ENCODE measurements at places on chromosomes 4 and X. TPM values are rescaled to one million over a fixed set of nuclear protein-coding genes. Genes with fewer than 3 reads are reported as not detected.

GRCh38 chr4:165248102-165248501 lies 40.7 kb downstream of the KLHL2 start:
- DNase-seq: no peak

GRCh38 chr4:1629699-1630083 lies 54.4 kb downstream of the FAM53A start:
- no peak for DNase-seq

GRCh38 chr4:127995776-127996175 lies 30.6 kb downstream of the ABHD18 start:
- DNase-seq: no peak

DNA sequence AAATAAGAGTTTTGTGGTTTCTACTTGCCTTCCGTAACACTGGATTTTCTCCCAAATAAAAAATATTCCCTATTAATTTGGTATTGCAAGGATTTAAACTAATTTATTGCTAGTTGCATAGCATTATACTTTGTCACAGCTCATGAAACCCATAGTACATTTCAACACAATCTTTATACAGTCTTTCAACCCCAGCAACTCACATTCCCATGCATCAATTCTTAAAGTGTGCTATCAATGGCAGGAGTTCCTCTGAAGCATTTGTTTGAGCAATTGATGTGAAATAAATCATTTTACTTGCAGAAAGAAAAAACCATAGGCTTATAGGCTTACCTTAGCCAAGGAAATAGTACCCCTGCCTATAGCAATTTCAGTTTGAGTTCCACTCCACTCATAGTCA lies 251.9 kb downstream of the PAPSS1 start:
- no peak for DNase-seq

GRCh38 chr4:25154594-25155265 lies 5.5 kb downstream of the SEPSECS start:
- no peak for DNase-seq

DNA sequence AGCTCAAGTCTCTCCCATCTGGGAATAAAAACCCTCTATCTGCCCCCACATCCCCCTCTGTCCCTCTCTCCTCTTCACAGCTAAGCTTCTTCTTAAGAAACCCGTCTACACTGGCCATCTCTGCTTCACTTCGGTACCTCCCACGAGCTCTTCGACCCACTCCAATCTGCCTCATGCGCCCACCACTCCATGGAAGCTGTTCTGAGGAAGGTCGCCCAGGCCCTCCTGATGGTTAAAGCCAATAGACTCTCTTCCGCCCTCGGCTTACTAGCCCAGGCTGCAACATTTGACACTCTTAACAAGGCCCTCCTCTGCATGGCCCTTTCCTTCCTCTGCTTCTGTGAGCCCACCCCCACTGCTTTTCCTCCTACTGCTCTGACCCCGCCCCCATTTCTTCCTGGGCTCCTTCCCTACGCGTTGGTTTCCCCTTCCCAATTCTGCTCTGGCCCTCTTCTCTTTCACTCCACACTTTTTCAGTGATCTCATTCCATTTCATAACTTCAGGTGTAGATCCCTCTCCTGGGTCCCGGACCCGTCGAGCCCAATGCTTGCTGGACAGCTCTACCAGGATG lies 11.8 kb downstream of the IQSEC2 start:
- no peak for DNase-seq

- peak; percentile 70 for DNase-seq
These were observed 5.3 kb downstream of the APOO start for GRCh38 chrX:23902419-23902818.

GRCh38 chr4:5945171-5945570 lies 52.3 kb upstream of the CRMP1 start:
- DNase-seq: no peak

- no peak for DNase-seq
These were observed 63.4 kb downstream of the DCAF12L1 start for GRCh38 chrX:126489116-126489695.

GRCh38 chr4:54447304-54447703 lies 210.5 kb upstream of the KIT start:
- no peak for DNase-seq

- DNase-seq: no peak
These were observed 122.1 kb upstream of the DIPK2B start for GRCh38 chrX:45322820-45323219.

- no peak for DNase-seq
These were observed 23.9 kb upstream of the CXCL13 start for GRCh38 chr4:77581724-77582123.

GRCh38 chr4:181952478-181952877 lies 290.7 kb upstream of the TENM3 start:
- no peak for DNase-seq

DNA sequence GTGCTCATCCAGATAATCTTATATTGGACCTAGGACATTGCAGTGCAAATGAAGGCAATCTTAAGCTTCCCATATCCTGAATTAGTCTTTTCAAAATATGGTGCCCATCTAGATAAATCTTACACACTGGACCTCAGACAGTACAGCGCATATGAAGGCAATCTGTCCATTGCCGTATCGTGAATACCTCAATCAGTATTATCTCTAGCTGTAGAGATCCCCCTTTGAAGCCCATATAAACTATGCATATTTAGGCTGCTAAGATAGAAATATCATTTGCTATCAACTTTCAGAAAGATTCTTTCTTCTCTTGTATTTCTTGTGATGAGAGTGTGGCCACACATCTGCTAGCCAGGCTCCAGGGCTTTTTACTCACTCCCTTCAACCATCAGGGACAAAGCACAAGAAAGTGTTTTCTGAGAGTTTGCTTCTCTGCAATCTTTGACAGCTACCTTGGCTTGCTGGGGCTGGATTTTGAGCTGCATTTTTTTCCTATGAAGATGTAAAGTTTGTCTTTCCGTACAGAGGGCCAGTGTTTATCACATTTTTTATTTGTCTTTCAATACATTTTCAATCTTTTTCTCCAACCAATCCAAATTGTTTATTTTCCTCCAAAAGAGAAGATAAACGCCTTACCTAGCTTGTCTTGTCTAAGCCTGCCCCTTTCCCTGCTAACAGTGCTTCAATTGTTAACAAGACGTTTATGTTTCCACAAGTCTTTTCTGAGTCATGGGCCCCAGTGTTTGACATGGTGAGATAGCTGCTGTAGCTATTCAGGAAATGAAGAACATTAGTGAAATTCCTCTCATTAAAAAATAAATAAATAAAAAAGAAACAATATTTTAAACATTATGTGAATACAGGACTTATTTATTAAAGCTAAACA lies 57.6 kb upstream of the FAT1 start:
- DNase-seq: no peak

DNA sequence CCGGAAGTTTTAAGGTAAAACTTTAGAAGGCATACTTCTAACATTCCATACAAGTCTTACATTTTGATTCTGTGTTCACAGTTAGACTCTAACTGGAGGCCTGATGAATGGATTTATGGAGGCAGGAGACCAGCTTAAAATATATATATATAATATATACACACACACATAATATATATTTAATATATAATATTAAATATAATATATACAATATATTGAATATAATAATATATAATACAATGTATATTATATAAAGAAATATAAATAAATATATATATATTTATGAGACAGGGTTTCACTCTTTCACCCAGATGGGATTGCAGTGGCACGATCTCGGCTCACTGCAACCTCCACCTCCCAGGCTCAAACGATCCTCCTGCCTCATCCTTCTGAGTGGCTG lies 7.9 kb upstream of the CTSO start:
- no peak for DNase-seq

GRCh38 chr4:42515156-42515884 lies 118.0 kb downstream of the SHISA3 start:
- peak; percentile 17 for DNase-seq

DNA sequence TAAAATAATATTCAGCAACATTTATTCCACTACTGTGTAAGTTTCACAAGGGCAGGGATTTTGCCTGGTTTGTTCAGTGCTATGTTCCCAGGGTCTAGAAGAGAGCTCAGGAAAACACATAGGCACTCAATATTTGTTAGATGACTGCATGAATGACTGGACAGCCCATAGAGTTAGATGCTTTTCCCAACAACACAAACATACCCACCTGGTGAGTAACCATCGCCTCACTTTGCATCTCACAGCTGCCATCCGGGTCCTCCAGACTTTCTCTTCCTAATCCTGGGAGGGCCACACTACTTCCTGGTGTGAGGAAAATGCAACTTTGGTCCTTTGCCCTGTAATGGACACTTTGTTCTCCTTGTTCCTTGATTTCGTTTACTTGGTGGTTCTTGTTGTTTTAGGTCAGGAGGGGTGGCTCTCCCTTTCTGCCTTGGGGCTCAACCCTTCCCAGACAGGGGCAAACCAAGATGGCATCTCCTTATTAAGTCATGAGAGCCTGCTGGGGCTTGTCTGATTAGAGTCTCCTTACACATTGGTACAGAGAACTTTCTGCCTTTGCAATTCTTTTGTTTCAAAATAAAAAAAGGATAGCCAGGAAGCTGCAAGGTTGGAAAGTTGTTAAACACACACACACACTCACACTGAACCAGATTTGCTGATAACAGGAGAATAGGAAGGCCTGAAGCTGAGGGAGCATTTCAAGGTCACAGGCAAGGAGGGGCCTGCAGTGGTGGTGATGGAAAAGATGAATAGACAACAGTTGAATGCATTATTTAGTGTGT lies 190.6 kb downstream of the MID1IP1 start:
- DNase-seq: no peak

DNA sequence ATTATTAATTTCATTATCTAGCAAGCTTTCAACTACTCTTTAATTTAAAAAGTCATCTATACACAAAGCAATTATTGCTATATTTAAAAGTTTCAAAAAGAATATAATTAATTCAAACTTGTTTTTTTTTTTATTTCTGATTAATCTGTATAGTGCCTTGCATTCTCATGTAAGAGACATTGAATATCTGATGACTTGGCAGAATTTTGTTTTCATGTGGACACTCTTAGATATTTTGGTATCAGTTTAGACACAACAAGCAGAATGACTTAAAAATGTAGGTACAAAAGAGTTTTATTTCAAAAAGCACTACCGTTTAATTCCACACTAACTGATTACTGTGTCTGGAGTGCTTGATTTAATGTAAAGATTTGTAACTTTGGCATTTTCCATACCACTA lies 1129.6 kb downstream of the PDHA2 start:
- DNase-seq: no peak

DNA sequence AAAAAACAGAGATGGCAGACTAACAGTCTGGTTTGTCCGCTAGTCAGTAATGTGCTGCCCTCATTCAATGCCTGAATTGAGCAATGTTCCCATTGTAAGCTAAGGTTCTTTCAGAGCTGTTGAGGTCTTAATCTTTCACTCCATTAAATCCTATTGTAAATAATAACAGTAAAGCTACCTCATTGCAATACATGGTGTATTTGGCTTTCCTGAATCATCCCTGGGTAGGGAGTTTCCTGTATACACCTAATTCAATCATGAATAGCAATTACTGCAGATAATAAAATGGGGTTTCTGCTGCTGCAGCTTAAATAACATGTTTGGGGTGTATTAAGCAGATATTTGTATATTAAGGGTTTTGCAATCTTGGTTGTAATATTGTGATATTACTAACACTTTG lies 1100.2 kb upstream of the INTU start:
- no peak for DNase-seq

- DNase-seq: no peak
These were observed 7.8 kb upstream of the FHDC1 start for GRCh38 chr4:152928286-152928685.

DNA sequence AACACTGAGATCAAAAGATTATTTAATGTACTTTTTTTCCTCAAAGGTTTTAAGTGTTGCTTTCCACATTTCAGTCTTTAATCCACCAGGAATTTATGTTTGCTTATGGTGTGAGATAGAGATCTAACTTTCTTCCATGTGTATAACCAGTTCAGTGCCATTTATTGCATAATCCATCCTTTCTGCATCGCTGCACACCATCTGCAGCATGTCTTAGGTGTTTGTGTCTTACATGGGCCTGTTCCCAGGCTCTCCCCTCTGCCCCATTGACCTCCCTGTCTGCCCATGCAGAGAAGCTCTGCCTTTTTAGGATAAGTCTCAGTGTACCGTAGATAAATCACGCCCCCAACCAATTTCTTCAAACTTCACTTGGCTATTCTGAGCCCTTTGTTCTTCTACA lies 30.3 kb downstream of the NSDHL start:
- DNase-seq: no peak

- no peak for DNase-seq
These were observed 114.9 kb downstream of the PCDH7 start for GRCh38 chr4:30835044-30835443.

GRCh38 chr4:90226734-90227133 lies 99.5 kb downstream of the CCSER1 start:
- DNase-seq: no peak

The RNF175 gene
- polyA plus RNA-seq: 1.3 TPM

The COL4A6 gene
- polyA plus RNA-seq: 1.2 TPM

The ATP2B3 gene
- polyA plus RNA-seq: 0.32 TPM

The FRAS1 gene
- polyA plus RNA-seq: 14.0 TPM

The BMP3 gene
- 3.9 TPM for polyA plus RNA-seq

The PRPS2 gene
- polyA plus RNA-seq: 8.2 TPM

The COX7B2 gene
- not detected for polyA plus RNA-seq

The SLC10A4 gene
- 0.76 TPM for polyA plus RNA-seq

The AWAT2 gene
- polyA plus RNA-seq: not detected

Data from muscle of back (tissue), 13 donors.